ENCODE measurements at places on chromosomes 3 and 15. TPM values are rescaled to one million over a fixed set of nuclear protein-coding genes. Genes with fewer than 3 reads are reported as not detected.

Gene ADAMTSL3
- total RNA-seq: 0.48 TPM

Gene ZBBX
- total RNA-seq: 0.90 TPM

Gene NR2F2
- total RNA-seq: 0.17 TPM

Gene ARPP21
- total RNA-seq: not detected

- DNase-seq: peak; percentile 95
Observed at GRCh38 chr15:78638658-78639314, 2.2 kb downstream of the CHRNB4 start.
